ENCODE measurements at places on chromosomes 2 and 18. TPM values are rescaled to one million over a fixed set of nuclear protein-coding genes. Genes with fewer than 3 reads are reported as not detected.

DNA sequence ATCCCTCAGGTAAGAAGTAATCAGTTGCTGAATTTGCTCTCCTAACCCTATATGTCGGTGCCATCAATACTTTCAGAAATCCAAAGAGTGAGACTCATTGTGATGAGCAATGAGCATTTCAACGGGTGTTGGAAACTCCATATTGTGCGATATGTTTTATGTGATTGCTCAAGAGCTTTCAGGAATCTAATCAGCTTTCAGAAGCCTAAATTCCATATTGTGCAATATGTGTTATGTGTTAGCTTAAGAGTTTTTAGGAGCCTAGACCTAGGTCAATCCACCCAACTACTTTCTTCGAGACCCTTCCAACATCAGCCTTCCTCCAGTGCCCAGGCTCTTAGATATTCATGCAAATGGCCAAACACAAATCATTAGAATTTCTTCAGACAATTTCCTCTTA lies 277.3 kb downstream of the DSC3 start:
- no peak for DNase-seq

DNA sequence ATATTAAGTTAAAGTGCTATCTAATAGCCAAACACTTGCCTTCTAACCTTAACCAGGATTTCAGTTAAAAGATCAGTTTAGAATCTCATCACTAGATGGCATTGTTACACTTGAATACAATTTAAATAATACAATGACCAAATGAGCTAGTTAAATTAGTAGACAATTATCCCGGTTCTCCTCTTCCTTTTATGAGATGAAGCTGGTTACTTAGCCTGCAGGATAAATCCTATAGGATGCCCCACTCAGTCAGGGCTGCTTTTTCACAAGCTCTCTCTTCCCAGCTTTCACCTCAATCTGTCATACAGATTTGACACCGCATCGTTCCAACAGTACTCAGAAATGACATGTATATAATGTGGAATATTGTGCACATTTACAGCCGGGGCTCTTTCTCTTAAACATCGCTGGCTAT lies 678.8 kb downstream of the KCNJ3 start:
- peak; percentile 16 for DNase-seq

GRCh38 chr18:34033968-34034367 lies 190.7 kb downstream of the NOL4 start:
- DNase-seq, result no peak

DNA sequence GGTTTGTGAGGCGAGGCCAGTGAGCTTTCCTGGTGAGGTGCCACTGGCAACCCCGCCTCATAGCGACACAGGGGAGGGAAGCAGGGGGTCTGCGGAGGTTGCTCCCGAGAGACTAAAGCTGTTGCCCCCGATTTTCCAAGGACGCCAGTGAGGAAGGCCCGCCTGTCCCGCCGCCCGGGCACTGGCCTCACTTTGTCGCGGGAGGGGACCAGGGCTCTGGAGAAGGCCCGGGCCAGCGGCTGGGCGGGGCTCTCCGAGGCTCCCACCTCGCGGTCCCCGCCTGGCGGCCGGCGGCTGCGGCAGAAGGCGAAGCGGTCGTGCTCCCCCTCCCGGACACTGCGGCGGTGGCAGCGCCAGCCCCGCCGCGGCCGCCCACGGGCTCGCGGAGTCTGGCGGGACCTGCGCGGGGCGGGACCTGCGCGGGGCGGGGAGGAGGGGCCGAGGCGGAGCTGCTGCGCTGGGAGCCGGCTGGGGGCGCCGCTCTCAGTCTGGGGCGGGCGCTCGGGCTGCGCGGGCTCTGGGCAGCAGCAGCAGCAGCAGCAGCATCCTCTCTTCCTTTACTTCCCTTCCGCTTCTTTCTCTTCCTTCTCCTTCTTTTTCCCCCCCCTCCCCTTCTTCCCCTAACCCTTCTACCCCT lies at the start of gene MAP2:
Gene MAP2 (plus strand): TSS at position 486 of the 637 bp plus-strand sequence. CDS start 229,124 bp downstream, outside the sequence.
- DNase-seq, result peak; percentile 49

DNA sequence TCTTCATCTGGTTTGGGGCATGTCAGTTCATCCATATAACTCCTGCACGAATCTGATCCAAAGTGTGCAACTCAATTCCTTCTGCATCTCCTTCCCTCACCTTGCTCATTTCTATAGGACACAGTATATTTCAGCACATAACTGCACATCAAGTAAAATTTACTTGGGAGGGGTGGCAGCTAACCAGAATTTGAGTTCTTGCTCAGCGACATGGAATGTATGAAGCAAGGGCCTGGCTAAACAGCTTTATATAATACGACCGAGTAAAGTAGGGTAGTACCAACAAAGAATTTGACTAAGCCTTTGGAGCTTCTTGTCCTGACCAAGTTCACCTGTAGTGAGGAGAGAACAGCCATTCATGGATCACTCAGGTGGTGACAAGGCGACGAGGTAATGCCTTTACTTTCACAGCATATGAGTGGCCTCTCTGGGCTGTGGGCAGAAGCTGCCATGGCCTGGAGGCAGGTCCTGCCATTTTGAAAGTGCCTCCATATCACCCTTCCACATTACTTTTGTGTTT lies 570.2 kb upstream of the TNP1 start:
- peak; percentile 62 for DNase-seq

DNA sequence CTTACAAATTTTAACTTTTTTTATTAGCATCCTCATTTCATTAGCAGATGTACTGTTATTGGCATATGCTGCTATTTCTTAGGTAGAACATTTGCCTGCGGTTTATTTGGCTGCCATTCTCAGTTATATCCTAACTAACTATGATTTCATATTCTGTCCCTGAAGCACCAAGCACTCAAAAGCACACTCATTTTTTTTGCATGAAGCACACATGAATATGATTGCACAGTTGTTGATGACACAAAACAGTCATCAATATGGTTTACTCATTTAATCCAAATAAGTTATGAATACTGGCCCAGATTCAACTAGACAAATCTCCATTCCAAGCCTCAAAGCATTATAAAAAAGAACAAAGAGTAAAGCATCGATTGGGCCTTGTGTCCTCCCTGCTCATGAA lies 129.4 kb upstream of the CNTNAP5 start:
- DNase-seq, result no peak

DNA sequence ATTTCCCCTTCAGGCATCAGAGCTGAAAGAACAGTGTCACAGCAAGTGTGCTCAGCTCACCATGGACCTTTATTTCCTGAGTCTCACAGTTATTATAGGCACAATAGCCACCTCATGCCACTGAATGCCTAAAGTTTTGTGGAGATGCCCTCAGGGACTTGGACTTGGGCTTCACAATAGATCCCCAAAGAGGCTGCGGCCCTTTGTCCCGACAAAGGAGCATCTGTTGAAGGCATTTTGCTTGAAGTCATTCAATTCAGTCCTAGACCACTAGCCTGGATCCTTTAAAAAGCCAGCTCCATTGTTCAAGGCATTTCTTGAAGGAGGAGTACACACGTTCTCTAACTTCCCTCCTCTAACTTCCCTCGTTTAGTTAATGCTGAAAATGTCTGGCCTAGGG lies 125.4 kb downstream of the DCC start:
- DNase-seq, result no peak

- DNase-seq, result peak; percentile 93
Observed at GRCh38 chr18:58590254-58590653, 38.6 kb downstream of the ALPK2 start.

- DNase-seq, result no peak
Observed at GRCh38 chr2:40284797-40285196, 167.1 kb downstream of the SLC8A1 start.

GRCh38 chr2:231161252-231161839 lies 36.5 kb upstream of the HTR2B start:
- DNase-seq, result no peak

GRCh38 chr2:135798762-135799161 lies 38.2 kb downstream of the LCT start:
- DNase-seq, result no peak

DNA sequence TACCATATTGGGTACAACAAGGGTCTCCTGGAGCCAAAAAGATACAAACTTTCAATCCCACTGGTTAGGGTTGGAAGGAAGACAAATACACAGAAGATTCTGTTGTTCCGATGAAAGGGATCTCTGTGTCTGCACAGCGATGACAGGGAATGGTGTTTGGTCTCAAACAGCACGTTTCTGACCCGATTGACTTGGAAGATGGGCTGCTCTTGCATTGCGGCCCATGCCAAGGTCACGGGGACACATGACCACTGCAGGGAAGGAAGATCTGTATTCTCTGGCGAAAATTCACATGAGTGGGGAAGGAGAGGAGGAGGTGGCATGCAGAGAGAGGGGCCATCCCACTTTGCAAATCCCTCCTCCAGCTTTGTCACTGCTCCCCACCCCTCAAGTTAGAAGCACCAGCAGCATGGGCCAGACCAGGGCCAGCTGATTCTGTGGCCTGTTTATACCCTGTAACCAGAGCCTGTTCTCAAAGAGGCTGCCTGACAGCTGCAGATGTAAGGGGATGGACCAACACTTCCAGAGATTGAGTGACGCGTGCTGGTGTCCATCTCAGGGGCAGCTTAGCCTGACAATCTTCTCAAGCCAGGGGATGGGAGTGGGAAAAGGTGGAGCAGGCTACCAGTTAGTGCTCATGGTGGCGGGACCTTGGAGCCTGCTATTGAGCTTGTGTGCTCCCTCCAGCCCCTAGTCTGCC lies 57.2 kb downstream of the TNP1 start:
- DNase-seq, result no peak

GRCh38 chr2:122755281-122755780 lies 999.9 kb downstream of the TSN start:
- no peak for DNase-seq

DNA sequence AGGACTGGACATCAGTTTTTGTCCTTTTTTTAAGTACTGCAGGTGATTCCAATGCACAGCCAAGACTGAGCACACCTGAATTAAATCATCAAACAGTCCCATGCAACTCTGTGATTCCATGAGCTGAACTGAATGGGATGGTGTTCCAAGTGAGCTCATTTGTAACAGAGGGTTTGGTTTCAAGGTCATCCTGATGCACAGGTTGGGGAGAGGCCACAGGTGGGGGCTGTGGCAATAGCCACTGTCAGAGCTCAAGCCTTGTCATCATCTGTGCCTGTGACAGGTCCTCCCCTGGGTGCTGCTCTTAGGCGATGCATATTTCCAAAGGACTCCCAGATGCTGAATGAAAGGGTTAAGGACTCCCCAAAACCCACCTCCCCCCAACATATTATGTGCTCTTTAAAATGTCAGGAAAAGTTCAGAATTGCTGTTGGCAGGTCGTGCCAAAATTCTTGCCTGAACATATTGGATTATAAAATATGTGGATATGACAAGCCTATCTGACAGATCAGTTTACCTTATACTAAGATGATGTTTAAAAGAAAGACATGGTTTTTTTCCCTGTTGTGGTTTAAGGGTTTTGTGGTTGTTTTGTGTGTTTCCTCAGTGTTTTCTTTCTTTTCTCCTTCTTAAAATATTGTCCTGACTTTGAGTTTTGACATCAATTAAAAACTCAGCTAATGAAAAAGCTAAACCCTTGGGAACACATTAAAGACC lies 263.5 kb upstream of the SIX2 start:
- no peak for DNase-seq

GRCh38 chr2:20627712-20628380 lies 23.1 kb downstream of the HS1BP3 start:
- no peak for DNase-seq

DNA sequence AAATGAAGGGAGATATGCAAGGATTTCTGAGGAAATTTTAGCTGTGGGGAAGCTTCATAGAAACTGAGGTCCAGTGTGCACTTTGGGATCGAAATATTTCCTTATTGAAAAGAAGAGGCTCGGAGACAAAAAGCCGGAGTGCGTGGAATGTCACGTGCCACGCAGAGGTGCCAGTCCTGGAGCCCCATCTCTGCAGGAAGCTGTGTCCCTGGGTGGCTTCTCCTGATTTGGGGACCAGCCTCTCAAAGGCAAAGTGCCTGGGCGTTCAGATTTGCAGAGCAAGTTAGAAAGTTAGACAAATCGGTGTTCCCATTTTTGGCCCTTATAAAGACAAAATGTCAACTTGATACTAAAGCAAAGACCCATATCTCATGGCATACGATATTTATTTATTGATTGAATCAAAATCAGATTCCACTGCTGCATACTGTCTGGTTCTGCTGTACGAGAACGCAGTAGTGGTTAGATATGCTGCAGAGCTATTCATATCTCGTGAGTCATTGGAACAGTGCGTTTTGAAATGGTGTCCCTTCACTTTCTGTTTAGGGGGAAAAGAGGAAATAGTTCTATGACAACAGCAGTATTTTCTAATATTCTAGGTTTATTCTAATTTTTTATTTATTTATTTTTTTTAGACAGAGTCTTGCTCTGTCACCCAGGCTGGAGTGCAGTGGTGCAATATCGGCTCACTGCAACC lies 9.1 kb upstream of the ATG16L1 start:
- DNase-seq, result no peak

- no peak for DNase-seq
Observed at GRCh38 chr2:117718048-117718447, 96.4 kb upstream of the DDX18 start.

DNA sequence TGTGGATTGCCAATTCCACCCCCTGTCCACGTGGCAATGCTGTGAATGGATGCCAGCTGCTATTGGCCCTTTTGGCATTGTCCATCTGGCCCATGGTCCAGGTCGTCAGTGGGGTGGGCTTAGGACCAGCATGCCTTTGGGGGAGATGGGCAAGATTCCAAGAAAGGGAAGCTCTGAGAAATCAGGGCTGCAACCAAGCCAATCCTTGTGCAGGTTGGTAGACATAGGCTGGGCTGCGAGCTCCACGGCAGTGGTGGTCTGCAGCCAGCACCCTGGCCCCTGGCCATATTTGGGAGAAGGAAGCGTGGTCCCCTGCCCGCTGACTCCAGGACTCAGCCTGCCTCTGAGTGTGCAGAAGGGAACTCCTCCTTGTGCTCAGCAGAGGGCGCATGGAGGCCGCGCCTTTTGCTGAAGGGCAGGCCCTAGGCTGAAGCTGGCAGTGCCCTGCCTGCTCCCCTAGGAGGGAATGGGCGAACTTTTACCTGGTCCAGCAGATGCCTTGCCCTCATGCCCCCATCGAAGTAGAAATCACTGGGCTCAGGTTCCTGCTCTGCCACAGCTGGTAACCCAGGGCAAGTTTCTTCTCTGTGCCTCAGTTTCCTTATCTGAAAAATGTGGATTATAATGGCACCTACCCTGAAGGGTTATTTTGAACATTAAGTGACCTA lies 5.4 kb downstream of the SPR start:
- DNase-seq, result peak; percentile 38

- no peak for DNase-seq
Observed at GRCh38 chr2:174781996-174782395, 17.7 kb upstream of the CHRNA1 start.

GRCh38 chr18:45328296-45328695 lies 287.0 kb upstream of the SLC14A2 start:
- no peak for DNase-seq

GRCh38 chr2:223901854-223902253 lies 43.3 kb downstream of the WDFY1 start:
- DNase-seq, result no peak

- no peak for DNase-seq
Observed at GRCh38 chr18:7590826-7591560, 23.9 kb downstream of the PTPRM start.

Gene CCDC178
- not detected for total RNA-seq

Gene SPP2
- total RNA-seq, result not detected

Gene MDH1B
- 1.9 TPM for total RNA-seq

Gene CFC1
- not detected for total RNA-seq

Gene NEUROD1
- not detected for total RNA-seq

Gene KRTCAP3
- 1.9 TPM for total RNA-seq

Gene DOK6
- total RNA-seq, result 3.1 TPM

Gene CRYBA2
- not detected for total RNA-seq

Gene MLPH
- 14.2 TPM for total RNA-seq

Gene IL1RN
- total RNA-seq, result not detected

Gene FAP
- total RNA-seq, result 1.3 TPM

Gene CAVIN2
- 2.8 TPM for total RNA-seq

Gene DCDC2C
- total RNA-seq, result not detected

Gene CASP10
- total RNA-seq, result 1.2 TPM
